ENCODE measurements at places on chromosomes 11 and 22.

- DNase-seq: no peak
These were observed 666 bp downstream of the MSANTD4 start for GRCh38 chr11:106021181-106021966.

DNA sequence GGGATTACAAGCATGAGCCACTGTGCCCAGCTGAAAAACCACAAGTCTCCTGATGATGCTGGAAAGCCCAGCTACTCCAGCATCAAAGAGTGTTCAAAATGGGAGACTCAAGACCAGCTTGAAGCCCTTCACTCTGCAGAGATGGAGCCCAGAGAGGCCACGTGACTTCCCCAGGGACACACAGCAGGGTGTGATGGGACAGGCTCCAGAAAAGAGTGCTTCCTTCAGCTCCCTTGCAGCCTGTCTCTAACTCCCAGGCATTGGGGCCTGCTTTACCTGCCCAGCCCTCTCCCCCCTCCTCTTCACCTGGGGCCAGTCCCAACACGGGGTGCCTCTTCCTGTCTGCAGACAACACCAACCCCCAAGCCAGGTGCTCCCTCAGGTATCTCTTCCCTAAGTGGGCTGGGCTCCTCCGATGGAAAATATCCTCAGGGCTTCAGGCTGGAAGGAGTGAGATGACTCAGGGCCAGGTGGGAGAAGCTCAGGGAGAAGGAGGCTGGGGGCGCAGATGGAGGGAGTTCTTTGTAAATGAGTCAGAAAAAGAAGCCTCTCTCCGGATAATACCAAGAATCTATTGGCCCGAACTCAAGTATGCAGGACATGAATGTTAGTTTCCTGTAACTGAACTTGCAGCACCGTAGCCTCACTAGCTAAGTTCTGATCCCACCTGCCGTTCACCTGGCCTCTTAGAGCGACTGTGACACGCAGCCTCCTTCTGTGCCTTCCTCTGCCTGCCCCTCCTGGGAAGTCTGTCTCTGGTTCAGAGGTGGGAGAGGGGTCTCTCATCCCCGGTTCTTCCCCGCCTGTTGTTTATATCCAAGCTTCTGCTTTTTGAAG lies 326.6 kb downstream of the MN1 start:
- no peak for DNase-seq

DNA sequence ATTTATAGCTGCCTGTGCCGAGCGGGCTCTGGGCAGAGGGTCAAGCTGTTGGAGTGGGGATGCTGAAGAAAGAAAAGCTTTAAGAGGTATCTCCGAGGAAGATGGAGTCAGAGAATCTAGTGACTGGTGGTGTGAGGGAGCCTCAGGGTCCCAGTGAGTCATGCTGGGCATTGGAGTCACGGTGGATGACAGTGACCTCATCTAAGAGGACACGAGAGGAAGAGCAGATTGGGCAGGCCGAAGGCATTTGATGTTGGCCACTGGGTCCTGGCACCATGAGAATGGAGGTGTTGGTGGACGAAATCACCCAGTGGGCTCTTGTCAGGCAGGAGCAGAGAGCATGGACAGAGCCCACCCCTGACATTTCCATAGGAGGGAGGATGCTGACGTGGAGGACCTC lies 68.4 kb downstream of the TBC1D22A start:
- no peak for DNase-seq

DNA sequence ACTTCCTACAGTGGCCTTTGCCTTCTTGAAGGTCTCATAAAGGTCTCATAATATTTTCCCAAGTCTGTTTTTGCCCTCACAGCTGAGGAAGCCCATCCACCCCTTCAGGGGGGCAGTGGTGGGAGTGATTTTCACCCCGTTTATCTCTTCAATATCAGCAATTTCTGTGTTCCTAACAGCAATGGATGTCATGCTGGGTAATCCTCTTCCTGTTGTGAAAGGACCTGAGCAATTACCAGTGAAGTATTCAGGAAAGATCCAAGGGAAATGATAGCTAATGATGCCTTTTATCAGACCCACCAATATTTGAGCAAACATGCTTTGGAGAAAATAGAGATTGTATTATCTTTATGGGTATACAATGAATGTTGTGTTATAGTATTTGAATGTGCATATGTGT lies 226.9 kb downstream of the INSC start:
- no peak for DNase-seq

DNA sequence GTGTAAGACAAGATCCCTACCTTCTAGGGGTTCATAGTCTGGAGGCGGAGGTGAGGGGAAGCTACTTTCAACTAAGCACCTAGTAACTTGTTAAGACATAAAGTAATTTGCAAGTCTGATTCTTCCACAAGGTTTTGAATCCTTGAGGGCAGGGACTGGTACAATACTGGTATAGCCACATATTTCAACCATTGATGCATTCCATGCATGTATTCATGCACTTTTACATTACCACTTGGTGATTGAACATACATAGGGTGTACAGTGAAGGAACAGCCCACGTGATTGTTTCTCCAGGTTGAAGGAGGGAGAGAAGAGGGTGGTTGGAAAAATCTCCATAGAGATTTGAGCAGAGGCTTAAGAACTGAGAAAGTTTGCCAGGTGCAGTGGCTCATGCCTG lies 62.0 kb upstream of the PAX6 start:
- no peak for DNase-seq

GRCh38 chr22:27424319-27424718 lies 377.2 kb downstream of the MN1 start:
- DNase-seq: no peak

DNA sequence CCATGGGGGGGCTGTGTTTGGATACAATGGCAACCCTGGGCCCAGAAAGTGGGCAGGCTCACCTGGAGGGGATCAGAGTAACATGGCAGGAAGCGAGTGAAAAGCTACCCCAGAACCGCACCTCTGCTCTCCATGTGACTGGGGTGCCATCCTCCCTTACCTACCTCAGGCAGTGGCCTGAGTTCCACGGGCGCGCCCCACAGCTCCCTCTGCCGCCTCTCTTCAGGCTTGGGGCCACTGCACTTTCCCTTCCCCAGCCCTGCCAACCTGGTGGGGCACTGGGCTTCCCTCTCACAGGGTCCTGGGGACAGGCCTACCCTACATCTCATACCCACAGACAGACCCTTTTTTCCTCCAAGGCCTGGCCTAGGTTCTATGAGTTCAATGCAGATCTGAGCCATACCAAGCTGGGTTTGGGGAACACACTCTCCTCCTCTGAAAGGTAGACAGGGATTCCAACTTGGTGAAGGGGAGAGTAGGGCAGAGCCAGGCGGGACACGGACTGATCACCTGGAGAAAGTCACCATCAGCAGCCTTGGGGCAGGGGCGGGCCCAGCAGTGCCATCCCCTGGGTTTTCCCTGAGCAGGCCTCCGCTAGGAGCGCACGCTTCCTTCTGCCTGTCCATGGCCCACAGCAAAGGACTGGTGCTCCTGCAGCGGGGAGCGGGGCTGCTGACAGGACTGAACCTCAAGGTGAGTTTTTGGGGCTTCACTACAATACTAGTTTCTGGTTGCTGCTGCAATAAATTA lies 7.1 kb downstream of the GALR3 start:
- DNase-seq: no peak

DNA sequence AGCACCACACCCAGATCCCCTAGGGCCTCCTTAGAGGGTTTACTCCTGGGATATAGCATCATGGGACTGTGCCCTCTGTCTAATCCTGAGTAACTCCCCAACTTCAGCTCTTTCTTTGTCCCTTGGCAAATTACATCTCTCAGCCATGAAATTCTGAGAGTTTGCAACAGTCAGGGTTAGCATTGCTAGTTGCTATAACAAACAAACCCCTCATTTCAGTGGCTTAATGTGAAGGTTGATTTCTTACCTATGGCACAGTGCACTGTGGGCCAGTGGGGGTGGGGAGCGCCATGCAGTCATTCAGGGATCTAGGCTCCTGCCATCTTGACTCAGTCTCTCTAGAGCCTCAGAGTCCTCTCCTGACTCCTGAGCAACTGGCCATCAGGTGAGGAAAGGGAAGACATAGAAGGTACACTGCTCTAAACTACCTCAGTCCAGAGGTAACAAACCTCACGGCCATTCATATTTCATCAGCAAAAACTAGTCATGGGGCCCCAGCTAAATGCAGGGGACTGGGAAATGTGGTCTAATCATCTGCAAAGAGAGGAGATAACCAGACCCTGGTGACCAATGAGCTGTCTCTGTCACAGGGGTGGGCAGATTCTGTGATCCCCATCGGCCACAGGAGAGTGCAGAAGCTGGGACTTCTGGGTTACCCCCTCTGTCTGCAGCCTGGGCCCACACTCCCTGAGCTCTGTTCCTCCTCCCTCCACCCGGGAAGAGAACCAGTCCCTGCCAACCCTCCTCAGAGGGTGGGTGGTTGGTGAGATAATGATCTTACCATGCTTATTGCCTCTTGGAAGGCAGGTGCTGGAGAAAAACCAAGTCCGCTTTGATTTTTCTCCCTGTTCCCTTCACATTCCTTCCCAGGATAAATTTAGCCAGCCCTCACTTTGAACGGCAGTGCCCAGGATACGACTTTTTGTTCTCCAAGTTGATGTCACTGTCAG lies 17.5 kb downstream of the PRG3 start:
- DNase-seq: no peak

- no peak for DNase-seq
These were observed 4.9 kb downstream of the CWC15 start for GRCh38 chr11:94968334-94968958.

DNA sequence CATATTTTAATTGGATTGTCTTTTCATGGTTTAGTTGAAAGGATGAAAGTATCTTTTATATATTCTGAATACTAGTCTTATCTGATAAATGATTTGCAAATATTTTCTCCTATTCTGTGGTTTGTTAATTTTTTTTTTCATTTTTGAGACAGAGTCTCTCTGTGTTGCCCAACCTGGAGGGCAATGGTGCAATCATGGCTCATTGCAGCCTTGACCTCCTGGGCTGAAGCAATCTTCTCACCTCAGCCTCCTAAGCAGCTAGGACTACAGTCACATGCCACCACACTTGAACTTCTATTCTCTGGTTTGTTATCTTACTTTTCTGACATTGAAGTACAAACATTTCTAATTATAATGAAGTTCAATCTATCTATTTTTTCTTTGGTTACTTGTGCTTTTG lies 30.0 kb upstream of the FAR1 start:
- DNase-seq: no peak

- peak; percentile 58 for DNase-seq
These were observed 772 bp downstream of the C22orf15 start for GRCh38 chr22:23763579-23763945.

DNA sequence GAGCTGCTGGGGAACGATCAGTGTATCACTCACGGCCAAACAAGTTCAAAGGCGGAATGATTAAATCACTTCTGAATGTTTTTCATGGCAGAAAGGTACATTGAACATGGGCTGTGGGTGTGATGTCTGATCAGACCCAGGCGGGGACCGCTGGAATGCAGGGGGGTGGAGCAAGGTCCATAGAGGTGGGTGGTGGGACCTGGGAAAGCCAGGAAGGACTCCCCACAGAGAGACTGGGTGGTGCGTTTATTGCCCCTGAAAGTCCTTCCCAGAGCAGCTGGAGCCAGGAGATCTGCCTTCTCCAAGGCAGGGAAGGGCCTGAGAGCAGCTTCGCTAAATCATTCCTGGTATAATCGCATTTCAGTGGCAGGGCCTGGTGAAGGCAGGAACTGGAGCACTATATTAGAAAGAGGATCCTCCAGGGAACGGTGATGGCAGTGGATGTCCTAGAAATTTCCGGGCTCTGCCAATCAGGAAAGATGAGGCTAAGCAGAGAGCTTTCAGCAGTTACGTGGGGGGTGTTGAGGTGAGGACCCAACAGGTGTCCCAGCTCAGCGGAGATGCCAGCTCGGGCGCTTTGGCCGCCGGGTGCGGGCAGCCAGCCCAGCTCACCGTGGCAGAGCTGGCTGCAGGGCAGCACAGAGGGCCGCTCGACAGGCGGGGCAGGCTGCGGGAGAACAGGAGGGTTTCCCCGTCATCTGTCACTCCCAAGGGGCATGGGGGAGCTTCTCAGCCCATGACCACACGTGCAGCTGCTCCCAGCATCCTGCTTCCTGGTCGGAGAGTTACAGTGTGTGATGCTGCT lies 271.7 kb downstream of the CTTN start:
- DNase-seq: no peak

DNA sequence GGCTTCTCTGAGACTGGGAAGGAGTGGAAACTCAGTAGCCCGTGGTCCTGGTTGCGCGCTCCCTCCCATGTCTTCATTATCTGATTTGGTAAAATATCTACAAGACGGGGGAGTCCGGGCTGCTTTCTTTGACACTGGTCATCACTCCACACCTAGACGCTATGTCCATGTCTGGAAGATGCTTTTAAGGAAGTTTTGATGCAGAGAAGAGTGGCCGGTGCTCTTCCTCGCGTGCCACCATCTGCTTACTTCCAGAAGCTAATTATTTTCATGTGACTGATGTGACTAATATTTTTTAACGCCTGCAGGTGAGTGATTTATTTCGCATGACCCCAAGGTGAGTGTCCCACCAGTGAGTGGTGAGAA lies 339 bp upstream of the TRIM21 start:
- no peak for DNase-seq

GRCh38 chr22:31083923-31084810 lies 3.0 kb downstream of the SMTN start:
- DNase-seq: peak; percentile 32

GRCh38 chr11:72584939-72585597 lies 89.2 kb downstream of the PDE2A start:
- DNase-seq: no peak

DNA sequence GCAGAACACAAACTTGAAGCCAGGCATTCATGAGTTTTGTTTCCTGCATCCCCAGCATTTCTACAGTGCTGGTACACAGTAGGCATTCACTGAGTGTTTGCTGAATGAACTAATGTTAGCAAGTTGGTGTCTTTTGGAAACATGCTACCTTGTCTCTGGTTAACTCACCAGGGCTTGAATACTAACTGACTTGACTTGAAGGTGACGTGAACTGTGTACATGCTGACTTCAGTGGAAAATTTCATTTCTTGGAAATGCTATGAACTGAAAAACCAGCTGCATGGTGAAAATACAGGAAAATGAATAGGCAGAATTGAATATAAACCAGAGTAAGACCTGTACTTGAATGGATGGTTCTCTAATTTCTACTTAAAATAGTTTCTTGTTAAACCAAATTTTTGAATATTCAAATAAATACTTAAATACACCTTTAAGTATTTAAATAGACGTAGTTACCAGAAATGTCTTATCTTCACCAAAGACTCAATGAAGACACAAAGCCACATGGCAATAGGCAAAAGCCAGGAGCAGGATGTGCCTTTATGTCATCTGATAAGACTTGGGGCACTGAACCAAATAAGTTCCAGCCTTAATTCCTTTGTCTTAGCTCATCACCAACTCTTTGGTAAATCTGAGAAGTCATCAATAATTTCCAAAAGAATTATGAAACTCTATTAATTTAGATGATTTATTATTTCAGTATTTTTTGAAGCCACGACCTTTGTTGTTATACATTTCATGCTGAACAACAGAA lies 39.7 kb upstream of the POU2AF2 start:
- no peak for DNase-seq

- DNase-seq: no peak
These were observed 23.7 kb downstream of the HTR3A start for GRCh38 chr11:113998574-113998973.

GRCh38 chr11:75000975-75001354 lies 12.2 kb downstream of the NEU3 start:
- no peak for DNase-seq

GRCh38 chr22:29245626-29246385 lies 22.0 kb downstream of the RHBDD3 start:
- peak; percentile 67 for DNase-seq

Data from left colon (tissue), 2 donors.